ENCODE measurements at places on chromosomes 1 and 21.

DNA sequence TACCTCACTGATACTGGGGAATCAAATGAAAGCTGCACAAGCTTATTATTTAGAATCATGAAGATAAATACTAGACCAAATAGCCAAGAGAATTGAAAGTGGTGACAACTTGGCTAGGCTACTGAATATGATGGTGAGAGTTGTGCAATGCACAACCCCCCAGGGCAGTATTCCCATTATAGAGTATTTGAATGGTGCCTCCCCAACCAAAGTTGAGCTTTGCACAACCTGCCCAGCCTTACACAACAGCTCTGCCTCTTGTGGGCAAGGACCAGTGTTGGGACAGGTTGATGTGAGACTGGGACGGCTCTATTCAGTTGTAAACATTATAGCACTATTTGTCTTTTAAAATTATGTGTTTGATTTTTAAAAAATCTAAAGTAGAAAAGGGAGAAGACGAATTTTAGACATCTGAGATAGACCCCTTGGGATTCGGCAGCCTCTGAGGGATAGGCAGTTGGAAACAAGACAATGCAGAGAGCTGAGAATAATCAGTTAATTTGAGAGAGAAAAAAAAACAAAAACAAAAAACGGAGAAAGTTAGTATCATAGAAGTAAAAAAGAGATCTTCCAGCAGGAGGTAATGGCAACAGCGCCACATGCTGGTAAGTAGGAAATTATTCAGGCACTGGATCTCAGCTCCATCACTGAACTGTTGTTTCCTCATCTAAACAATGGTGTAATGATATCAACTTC lies 91.0 kb upstream of the KCNA3 start:
- peak; percentile 5 for DNase-seq

DNA sequence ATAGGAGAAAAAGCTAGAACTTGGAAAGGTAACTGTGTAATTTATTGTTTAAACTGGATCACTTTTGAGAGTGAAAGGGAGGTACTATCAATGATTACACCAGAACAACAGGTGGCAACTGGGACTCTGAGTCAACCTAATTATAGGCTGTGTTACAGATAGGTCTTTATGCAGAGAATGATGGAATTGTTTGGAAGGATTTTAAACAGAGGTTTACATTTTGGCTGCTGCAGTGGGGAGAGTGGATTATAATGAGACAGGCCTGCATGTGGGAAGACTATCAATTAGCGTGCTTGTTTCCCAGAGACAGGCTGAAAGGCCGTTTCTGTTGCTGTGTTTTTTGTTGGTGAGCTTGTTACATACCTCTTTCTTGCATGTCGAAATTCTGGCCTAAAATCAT lies 432.9 kb downstream of the PLA2G4A start:
- DNase-seq: peak; percentile 15

DNA sequence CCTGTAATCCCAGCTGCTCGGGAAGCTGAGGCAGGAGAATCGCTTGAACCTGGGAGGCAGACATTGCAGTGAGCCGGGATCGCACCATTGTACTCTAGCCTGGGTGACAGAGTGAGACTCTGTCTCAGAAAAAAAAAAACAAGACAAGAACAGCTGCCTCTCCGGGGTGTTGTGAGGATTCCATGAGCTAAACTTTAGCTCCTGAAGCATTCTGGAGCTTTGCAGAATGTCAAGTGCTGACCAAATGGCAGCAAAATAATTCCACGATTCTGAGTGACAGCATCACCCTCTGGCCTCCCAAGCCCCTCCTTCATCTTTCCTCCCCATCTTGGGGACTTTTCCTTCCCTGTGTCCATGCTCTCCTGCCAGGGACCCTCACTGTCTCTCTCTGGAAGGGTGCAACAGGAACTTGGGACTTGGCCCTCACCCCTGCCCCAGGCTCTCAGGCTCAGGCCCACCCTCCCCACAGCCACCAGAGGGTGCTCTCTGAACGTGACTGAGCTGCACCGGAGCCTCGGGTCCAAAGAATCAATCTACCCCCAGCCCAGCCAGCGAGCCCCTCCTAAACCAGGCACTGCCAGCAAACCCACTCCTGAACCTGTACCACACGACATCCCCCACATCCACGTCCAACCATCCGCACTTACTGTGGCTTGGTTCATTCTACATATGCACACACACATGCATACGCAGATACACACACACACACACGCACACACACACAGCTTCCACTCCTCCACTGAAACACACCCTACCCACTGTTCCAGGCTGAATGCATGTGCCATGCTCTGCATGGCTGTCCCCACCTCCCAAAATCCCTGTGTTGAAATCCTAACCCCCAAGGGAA lies 45.7 kb downstream of the ACOT7 start:
- DNase-seq: no peak

DNA sequence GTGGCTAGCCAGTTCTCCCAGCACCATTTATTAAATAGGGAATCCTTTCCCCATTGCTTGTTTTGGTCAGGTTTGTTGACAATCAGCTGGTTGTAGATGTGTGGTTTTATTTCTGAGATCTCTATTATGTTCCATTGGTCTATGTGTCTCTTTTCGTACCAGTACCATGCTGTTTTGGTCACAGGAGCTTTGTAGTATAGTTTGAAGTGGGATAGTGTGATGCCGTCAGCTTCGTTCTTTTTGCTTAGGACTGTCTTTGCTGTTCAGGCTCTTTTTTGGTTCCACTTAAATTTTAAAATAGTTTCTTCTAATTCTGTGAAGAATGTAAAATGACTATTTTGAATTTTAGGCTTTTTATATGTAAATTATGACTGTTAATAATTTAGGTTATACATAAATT lies 68.9 kb downstream of the WDR64 start:
- DNase-seq: no peak

DNA sequence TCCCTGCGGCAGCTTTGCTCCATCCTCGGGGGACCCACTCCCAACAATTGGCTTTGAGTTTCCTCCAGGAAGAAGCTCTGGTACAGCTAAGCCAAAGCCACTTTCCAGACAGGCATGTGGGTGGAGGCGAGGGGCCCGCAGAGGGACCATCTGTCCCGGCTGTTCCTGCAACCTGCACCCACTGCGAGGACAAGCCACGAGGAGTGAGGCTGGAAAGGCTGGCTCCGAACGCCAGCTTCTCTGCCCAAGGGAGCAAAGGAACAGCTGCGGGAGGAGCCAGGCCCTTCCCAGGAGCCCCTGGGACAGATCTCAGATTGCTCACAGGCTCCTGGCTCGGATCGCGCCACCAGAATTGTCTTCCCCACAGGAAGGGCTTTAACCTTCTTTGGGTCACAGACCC lies 28.3 kb upstream of the PEF1 start:
- DNase-seq: no peak

DNA sequence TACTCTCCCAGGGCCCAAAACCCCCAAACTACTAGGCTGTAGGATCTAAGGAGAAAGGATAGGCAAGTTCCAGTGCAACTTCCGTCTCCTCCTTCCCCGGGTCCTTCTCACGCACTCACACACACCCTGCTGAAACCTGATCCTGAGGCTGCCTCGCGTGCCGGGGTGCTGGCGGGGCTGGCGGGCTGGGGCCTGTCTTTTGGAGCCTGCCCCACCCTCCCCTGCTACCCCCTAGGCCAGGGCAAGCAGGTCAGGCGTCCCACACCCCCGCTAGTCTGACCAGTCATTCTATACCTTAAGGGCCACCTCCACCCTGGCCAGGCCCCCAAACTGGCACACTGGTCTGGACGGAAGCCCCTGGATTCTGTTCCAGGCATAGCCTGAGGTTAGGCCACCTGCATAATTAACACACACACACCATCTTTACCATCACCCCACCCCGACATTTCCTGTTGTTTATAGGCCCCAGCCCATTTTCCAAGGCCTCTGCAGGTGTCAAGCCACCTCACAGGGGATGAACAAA lies 48.3 kb upstream of the ARTN start:
- no peak for DNase-seq

DNA sequence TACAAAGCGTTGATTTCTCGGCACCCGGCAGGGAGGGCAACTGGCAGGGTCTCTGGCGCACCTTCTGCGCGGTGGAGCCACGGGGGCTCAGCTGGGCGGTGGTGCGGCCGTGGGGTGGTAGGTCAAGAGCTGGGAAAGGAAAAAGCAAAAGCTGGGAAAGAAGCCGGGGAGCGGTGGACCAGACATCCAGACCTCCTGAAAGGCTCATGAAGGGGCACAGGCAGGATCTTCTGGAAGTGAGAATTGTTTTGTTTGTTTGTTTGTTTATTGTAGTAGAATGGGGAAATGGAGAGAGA lies 7.2 kb upstream of the RNU1-1 start:
- DNase-seq: no peak

DNA sequence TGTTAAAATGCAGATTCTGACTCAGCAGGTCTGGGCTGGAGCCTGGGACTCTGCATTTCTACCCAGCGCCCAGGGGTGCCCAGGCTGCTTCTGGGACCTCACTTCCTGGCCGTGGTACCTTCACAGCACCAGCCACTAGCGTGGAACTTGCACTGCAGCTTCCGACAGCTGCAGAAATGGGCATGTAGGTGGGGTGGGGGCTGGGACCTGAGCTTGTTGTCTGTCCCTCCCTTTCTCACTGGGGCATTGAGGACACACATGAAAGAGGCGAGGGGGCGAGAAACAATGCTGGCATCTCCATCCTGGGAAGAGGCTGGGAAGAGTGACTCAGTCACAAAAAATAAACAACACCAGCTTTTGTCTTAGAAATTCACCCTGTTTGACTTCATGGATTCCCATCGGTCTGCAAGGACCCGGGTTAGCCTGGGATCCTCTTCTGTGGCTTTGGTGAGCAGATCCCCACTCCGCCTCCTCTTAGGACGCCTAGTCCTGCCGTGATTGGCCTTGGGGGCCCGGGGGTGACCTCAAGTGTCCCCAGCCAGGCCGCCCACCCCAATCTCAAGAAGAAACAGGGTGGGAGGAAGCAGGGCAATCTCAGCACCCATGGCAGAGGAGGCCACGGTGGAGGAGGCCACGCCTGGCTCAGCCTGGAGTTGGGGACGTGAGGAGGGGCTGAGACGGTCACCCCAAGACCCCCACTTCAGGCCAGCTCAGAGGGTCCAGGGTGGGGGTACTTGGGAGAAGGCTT lies 29.9 kb upstream of the POFUT2 start:
- DNase-seq: no peak

GRCh38 chr1:183739082-183739481 lies 65.8 kb upstream of the RGL1 start:
- no peak for DNase-seq

DNA sequence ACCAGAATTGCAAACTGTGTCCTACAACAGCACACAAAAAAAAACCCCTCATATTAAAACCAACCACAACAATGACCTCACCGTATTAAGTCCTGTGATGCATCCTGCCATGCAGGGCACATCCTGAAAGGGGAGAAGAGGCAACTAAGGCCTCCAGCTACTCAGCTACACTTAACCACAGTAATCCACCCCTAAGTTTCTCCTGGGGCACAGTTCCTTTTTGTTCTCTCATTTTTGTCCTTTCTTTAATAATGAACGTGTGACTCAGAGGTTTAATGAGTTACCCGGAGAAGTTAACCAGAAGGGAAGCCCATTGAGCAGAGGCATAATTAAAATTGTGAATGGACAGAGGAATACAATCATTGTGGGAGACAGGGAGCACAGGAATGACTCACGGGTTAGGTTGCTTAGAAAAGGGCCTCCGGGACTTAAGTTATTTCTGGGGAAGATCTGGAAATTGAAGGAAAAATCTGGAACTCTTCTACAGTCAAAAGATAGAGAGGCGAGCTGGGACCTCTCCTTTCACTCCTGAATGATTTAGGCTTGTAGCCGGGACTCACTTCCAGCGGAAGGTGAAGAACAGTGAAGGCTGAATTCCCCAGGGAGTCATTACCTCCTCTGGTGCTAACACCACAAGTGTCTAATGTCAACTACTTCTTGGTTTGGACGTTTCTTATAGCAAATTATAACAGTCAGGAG lies 36.9 kb upstream of the HIVEP3 start:
- DNase-seq: peak; percentile 81

DNA sequence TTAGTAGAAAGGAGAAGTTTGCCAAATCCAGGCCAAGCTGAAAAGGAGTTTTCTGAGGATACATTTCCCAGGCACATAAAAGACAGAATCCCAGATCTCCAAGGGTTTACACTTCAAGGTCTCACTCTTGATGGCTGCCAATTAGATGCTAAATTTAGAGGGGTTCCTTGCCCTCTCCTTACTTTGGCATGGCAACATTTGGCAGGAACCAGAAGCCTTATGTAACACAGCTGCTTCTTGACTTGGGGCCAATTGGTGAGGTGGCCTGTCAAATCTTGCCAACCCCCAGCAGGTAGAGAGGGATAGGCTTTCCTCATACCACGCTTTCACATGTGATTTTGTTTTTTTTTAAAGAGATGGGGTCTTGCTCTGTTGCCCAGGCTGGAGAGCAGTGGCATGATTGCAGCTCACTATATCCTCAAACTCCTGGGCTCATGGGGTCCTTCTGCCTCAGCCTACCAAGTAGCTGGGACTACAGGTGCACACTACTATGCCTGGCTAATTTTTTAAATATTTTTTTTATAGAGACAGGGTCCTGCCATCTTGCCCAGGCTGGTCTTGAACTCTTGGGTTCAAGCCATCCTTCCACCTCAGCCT lies 25.2 kb upstream of the NKAIN1 start:
- DNase-seq: no peak

DNA sequence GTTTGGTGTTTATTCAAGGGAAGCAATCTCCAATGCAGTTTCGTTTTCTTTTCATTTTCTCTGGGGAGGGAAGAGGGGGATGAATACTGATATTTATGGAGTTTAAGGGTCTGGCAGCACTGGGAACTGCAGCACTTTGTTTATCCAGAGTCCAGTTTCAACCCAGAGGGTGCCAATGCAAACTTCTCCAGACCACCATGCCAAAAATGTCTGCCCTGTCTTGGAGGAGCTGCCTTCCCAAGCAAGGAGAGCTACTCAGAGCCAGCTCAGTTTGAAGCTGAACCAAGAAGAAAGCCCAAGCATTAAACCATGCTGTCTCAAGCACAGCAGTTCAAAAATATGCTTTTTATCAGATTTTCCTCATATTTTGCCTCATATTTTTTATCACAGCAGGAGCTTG lies 589.7 kb downstream of the LMO4 start:
- DNase-seq: no peak

DNA sequence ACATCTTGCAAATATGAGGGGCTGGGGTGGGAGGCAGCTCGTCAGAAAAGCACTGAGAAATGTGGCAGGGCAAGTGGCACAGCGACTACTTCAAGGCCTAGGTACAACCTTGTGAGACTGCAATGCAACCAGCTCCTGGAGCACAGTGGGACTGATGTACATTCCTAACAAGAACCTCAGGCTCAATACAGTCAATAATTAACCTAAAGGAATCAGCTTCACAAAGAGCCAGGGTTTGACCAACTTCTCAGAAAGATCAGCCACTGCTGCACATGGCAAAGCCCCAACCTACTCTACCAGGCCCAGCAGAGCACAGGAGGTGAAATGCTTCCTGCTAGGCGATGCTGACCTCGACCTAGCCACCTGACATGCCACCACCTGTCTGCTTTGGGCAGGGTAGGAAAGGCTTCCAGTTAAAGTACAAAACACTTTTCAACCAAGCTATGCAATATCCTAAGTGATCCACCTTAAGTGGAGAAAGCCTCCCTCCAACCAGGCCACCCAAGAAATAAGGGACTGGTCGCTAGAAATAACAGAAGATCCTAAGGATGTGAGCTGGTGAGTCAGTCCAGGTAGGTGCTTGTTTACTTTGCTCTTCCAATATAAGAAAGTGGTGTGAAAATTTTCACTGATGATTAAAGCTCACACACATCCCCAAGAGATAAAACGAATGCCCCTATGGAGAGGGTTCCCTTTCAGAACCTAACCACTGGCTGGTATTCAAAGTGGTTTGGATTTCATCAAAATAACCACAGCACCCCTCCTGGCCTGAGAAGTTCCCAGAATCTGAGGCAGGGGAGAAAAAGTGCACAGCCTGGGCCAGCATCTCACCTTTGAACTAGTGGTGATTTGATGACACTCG lies 2.1 kb downstream of the RIPK4 start:
- DNase-seq: no peak
